CD4-positive, alpha-beta T cell (primary cell): ENCODE measurements at places on chromosomes 11 and 22. TPM values are rescaled to one million over a fixed set of nuclear protein-coding genes. Genes with fewer than 3 reads are reported as not detected.

- H3K4me3 ChIP-seq, result no peak overlapping the region
- H3K4me1 ChIP-seq, result peaks cover 8% of the 10 kb centered on the region
- no peak for DNase-seq
- H3K27me3 ChIP-seq, result no peaks in the 10 kb centered on the region
Observed at GRCh38 chr11:14202251-14203196, 156.5 kb downstream of the RRAS2 start.

DNA sequence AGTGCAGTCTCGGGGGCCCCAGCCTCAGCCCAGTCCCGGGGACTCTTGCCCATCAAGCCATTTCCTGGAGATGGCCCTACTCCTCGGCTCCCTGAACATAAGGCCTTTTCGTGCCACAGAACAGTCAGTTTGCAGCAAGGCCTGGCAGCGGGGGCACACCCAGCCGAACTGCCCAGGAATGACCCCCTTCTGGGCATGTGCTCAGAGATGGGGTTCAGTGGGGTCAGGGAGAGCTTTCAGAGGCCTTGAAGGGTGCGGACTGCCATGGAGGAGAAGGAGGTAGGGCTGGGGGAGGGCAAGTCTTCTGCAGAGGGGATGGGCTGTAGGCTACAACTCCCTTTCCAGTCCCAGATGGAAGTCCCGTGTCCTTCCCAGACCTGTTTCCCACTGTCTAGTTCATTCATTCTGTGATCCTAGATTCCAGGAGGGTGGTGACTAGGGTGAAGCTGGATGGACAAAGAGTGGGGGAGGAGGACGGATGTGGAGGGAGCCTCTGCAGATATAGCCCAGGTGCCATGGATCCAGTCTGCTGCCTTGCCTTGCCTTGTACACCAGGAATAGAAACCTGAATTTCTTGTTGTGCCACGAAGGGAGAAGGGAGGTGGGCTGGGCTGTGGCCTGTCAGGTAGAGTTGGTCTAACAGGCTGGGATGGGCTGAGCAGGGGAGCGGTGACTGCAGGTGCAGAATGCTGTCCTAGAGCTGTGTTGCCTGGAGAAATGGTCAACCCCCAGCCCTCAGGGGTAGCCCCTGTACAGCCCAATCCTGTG is 14.2 kb upstream of the OMP start:
- H3K36me3 ChIP-seq, result no peaks in the 10 kb centered on the region
- no peak overlapping the region for H3K4me3 ChIP-seq
- H3K27me3 ChIP-seq, result no peaks in the 10 kb centered on the region
- peaks cover 13% of the 10 kb centered on the region for H3K4me1 ChIP-seq

DNA sequence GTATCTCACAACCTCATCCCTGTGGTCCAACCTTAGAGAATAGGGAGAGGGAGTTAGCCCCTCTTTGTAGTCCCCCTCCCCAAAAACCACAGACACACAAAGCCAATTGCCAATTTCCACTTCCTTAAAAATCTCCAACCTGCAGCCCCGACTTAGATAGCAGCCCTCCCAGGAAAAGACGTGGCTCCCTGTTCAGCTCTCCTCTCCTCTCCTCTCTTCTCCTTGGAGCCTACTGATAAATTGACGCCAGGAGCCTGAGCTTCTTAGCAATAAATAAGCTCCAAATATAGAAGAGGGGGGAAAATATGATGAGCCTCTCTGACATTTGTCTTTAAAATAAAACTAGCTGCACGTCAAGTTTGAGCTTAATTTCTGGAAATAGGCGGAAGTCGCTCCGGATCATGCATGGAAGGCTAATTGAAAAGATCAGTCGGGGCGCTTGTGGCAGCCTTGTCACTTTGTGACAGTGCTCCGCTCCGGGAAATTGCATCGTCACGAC is 7.3 kb downstream of the PAX6 start:
- no peak overlapping the region for H3K4me3 ChIP-seq
- H3K4me1 ChIP-seq, result peaks cover 49% of the 10 kb centered on the region
- H3K27me3 ChIP-seq, result peaks cover 99% of the 10 kb centered on the region
- H3K36me3 ChIP-seq, result no peaks in the 10 kb centered on the region

- H3K36me3 ChIP-seq, result no peaks in the 10 kb centered on the region
- no peak for DNase-seq
Observed at GRCh38 chr11:28545536-28545935, 437.3 kb downstream of the METTL15 start.

ACER3 gene
- total RNA-seq, result 7.0 TPM

GRCh38 chr11:66728693-66729385 is at the start of gene SPTBN2:
Gene SPTBN2, minus strand, starts transcription at chr11:66729216. Its CDS starts 7,976 bp downstream, at chr11:66721240.
- H3K27me3 ChIP-seq, result peaks cover 64% of the 10 kb centered on the region
- H3K27ac ChIP-seq, result no peak within 1 kb of the TSS
- no peak for DNase-seq
- H3K4me3 ChIP-seq, result no peak within 1 kb of the TSS
- peaks cover 16% of the 10 kb centered on the region for H3K4me1 ChIP-seq
- no peaks in the 10 kb centered on the region for H3K36me3 ChIP-seq
